ENCODE measurements at places on chromosomes 16 and 17.
A peak's percentile ranks its signal among the peaks of the same experiment; 100 is the strongest.

DNA sequence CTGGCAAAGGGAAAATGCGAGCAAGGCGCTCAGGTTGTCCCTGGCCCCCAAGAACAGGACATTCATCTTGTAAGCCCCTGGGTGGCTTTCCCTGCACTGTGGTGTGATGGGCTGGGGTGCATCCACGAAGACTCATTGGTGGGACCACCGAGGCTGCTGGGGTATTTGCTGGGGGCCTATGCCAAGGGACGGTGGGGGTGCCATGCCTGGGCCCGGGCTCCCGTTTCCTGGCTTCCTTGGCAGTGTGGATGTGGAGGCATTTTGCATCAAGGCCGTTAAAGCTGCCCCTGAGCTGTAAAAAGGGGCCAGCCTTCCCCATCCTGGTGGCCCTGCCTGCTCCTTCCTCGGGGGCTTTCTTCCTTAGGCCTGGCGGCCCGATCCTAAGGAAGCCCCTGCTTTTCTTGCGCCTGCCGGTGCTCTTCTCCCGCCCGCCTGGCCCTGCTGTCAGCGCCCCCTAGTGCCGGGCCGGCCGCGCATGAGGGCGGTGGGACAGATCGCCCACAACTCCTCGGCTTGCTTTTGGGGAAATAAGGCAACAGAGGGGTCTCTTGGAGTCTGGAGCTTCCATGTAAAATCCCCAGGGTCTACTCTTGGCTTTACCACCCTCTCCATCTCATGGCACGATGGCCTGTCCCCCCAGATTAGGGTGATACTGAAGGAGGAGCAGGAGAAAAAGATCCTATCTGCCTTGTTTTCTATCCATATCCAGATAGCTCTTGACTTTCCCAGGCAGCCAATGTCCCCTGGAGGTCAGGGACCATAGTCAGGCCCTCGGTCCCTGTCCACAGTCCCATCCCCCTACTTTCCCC, 9.8 kb upstream of the TBX2 start:
- peak; percentile 53 for DNase-seq

DNA sequence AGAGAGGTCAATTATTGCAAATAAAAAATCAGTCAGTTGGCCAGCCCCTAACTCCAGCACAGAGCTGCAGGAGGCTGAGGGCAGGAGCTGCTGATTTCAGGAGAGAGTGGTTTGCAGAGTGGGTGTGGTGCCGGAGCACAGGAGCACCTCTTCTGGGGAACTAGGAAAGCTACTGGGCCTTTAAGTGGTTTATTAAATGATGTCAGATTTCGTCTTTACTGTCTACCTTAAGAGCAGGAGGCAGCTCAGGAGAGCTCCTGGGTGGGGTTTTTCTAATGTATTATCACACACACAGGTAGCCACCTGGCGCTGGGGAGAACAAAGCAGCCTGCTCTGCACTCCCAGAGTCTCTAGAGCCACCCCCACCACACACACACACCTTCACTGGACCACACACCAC, 11.5 kb upstream of the HAS3 start:
- no peak for DNase-seq

DNA sequence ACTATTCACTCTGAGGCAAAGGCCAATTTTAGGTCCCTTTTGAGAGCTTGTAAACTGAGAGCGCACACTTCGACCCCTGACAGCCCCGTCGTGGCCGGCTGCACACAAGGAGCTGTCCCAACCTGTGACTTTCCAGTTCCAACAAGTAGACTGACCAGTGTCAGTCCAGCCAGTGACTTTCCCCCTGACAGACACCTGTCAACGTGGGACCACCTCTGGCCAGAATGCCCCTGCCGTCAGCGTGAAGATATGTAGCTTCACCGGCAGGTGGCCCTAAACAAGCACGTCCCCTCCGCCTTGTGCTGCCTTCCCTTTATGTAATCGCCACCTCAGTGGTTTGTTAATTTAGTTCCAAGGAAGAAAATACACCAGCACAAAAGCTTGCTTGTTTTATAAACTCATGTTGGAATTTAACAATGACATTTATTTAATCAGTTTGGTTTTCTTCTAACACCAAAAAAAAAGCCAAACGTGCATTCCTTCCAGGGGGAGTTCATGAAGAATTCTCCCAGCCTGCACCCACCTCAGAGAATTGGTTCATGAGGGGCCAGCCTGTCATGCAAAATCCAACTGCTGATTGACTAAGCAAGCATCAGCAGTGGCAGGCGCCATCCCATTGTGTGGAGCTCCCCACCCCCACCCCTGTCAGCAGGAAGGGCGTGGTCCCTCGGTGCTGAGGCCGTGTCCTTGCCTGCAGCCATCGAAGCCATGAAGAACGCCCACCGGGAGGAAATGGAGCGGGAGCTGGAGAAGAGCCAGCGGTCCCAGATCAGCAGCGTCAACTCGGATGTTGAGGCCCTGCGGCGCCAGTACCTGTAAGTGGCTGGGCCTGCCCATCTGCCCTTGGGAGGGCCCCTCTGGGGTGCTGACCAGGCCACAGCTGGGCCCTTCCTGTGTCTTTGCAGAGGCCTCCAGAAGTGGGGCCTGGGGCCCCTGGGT, 33.9 kb downstream of the PLD6 start:
- DNase-seq = no peak

GRCh38 chr17:73582821-73583220, 61.4 kb downstream of the SDK2 start:
- DNase-seq = no peak

- peak; percentile 45 for DNase-seq
Observed at GRCh38 chr17:50280068-50280467, 5.8 kb downstream of the TMEM92 start.

DNA sequence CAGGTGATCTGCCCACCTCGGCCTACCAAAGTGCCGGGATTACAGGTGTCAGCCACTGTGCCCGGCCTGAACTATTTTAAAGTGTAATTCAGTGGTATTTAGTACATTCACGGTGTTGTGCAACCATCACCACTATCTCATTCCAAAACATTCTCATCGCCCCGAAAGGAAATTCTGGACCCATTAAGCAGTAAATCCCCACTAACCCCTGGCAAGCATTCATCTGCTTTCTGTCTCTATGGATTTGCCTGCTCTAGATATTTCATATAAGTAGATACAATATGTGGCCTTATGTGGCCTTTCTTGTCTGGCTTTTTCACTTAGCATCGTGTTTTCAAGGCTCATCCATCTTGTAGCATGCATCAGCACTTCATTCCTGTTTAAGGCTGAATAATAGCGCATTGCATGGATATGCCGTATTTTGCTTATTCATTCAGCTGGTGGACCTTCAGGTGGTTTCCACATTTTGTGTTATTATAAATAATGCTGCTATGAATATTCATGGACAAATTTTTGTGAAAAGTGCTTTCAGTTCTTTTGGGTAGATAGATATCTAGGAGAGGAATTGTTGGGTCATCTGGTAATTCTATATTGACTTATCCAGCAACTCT, 8.4 kb upstream of the HERPUD1 start:
- DNase-seq = no peak

DNA sequence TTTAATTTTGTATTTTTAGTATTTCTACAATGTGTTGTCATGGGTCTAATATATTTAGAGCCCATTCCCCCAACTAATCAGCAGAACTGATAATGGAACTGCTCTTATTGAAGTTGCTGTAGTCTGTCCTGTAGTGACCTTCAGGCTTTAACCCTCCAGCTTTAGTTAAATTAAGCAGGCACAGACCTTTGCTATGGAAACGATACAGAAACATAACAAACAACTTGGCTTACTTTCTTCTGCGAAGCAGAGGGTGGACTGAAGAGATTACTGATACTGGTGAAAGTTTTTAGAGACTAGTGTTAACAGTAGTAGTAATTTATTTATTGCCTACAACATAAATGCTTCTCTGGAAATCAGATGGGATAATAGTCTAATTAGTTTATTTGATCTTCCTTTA, 61.4 kb downstream of the NFATC3 start:
- DNase-seq = peak; percentile 2

GRCh38 chr17:77999413-78000173, 41.1 kb downstream of the TNRC6C start:
- DNase-seq = no peak

DNA sequence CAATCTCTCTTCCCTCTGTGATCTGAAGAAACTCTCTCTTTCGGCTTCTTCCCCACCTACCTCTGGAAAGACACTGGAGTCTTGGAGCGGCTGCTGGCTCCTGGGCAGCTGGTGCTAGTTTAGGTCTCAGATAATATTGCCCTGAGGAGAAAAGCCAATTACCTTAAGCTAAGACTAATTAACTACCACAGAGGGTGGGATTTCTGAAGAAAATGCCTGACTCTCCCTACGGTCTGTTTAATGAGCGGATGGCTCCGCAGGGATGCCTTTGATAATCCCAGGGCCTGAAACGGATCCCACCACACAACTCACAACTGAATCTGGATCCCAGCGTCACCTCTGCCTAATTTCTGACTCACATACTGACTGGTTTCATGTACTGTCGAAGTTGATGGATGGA, 127.0 kb upstream of the NLRP1 start:
- no peak for DNase-seq

DNA sequence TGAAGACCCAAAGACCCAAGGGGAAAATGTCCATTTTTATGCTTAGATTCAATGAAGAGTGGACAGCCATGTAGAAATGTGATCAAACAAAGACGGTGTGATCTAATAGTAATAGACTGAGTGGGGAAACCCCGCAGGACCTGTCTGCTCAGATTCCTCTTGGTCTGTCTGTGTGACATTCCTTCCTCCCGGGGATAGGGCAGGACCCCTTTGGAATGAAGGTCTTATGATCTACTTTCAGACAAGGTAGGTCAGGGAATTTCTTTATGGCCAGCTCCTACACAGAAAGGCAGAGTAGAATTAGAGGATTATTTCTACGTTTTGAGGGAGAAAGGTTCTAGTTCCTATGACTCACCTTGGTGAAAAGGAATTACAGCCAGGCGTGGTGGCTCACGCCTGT, 267.6 kb downstream of the STX8 start:
- no peak for DNase-seq

DNA sequence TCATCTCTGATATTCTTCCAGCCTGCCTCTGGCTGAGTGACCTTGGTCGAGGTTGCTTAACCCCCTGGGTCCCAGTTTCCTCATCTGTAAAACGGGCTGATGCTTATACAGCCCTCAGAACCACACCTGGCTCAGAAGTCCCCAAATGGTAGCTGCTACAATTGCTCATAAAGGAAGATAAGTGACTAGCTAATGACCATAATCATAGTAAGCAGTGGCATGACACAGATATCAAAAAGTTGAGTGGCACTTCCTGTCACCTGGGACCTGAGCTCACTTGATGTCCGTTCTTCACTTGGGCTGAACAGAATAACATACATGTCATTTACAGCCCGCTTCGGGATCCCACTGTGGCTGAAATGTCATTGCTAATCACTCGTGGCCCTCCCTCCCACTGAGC, 1.8 kb downstream of the MGRN1 start:
- DNase-seq = no peak

GRCh38 chr17:29699283-29699682, 76.6 kb upstream of the CORO6 start:
- no peak for DNase-seq

DNA sequence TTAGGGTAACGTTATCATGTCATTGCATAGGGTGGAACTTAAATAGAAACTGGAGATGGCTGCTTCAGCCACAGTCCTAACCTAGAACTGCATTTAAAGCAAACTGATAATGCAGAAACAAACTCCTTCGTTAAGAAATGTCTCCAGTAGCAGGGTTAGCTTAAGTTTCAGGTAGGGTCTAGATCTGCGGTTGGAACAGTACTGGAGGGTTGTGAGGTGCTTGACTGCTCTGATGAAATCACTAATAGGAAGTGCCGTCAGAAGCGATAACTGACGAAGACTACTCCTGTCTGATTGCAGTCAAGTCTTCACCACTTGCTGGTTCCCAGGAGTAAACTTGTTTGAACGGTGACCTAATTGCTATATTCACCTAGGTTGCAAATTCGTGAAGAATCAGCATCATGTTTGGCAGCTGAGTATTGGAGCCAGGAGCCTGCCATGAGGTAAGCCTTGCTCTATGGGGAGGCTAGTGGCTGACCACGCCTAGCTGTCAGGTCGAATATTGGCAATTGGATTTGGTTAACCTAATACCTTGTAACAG, 24.5 kb downstream of the TRPV2 start:
- DNase-seq = peak; percentile 21

DNA sequence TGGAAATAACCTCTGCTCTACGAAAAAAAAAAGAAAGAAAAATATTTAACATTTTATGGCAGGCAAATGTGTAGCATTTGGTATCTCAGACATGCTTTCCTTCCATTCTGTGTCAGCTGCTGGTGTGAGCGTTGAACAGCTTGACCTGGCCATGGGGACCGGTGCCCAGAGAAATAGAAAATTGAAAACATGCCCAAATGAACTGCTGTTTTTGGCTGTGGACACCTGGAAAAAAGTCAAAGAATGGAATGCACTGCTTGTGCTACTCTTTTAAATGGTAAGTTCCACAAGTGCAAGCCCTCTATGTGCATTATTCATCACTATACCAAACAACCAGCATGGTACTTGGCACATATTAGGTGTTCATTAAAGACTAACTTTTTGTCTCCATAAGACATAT, 127.2 kb downstream of the CDH8 start:
- DNase-seq = no peak

- no peak for DNase-seq
Observed at GRCh38 chr17:59764292-59764741, 56.9 kb downstream of the VMP1 start.

GRCh38 chr16:22174642-22175041, 12.3 kb downstream of the SDR42E2 start:
- DNase-seq = no peak

- DNase-seq = no peak
Observed at GRCh38 chr17:4393806-4394205, 27.3 kb upstream of the UBE2G1 start.

DNA sequence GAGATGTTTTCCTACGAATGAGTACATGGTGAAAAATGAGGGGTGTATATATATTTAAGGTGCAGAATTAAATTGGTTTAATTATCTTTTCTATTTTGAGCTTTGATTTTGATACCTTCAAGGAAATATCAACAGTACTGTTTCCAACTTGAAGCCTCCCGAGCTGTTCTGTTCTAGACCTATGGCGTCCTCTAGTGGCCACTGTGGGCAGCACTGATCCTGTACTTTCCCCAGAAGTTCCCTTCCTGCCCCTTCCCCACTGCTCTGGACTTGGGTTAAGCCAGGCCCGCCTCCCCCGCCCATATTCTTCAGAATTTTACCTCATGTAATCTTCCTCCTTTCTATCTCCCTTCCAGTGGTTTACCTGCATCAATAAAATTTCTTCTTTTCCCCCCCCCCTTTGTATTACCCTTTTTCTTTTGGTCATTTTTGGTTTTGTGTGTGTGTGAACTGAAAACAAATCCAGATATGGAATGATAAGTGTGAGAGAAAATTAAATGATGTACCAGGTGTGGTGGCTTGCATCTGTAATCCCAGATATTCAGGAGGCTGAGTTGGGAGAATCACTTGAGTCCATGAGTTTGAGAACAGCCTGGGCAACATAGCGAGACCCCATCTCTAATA, 1643.5 kb downstream of the TP53TG3F start:
- peak; percentile 48 for DNase-seq

- DNase-seq = no peak
Observed at GRCh38 chr16:72027669-72028378, 19.3 kb downstream of the DHODH start.

GRCh38 chr16:19118938-19119431, 5.2 kb downstream of the ITPRIPL2 start:
- DNase-seq = no peak

GRCh38 chr17:56785997-56786680, 47.6 kb downstream of the C17orf67 start:
- no peak for DNase-seq

GRCh38 chr17:4850246-4850645, 17.1 kb downstream of the MINK1 start:
- peak; percentile 36 for DNase-seq

Data from HT-29 (cell line).